ENCODE measurements at places on chromosomes 2 and 18.
A peak's percentile ranks its signal among the peaks of the same experiment; 100 is the strongest.

- no peak for DNase-seq
Observed at GRCh38 chr2:11212645-11213044, 57.4 kb downstream of the SLC66A3 start.

- DNase-seq: peak; percentile 60
Observed at GRCh38 chr2:190835303-190835930, 45.2 kb upstream of the GLS start.

DNA sequence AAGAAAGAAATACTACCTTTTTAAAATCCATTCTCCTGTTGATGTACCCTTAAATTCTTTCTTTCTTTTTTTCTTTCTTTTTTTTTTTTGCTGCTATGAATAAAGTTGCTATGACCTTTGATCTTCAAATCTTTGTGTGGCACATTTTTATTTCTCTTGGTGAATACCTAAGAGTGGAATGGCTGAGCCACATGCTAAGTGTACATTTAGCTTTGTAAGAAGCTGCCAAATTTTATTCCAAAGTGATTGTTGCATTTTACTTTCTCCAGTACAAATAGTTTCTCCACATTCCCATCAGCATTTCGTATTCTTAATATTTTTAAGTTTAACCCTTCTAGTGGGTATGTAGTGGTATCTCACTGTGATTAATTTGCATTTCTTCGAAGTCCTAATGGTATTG, 88.8 kb upstream of the RAB27B start:
- DNase-seq: no peak

DNA sequence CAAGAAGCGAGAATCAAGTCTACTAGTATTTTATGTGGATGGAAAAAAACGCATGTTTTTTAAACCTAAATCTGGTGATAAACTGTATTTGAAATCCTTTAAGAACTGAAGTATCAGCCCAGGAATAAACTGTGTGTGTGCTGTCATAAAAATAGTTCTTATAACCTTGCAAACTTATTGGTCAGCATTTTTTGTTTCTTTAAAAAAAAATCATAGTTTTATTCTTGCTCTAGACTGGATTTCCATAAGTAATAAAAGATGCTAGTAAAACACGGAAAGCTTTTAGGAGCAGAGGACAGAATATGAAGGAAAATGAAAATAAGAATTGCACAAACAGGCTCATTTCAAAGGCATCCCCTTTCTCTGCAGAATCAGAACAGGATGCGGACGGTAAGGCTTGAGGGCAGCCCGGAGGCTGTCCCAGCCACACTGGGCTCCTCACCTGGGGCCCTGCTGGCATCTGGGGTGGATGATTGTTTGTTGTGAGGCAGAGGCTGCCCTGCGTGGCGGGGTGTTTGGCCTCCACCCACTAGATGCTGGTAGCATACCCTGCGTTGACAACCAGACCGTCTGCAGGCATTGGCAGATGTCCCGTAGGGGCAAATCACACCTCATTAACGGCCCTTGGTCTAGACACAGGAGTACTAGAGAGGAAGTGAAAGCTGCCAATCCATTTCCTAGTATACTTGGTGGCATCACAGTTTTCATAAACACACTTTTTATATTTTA, 52.5 kb downstream of the MBP start:
- no peak for DNase-seq

DNA sequence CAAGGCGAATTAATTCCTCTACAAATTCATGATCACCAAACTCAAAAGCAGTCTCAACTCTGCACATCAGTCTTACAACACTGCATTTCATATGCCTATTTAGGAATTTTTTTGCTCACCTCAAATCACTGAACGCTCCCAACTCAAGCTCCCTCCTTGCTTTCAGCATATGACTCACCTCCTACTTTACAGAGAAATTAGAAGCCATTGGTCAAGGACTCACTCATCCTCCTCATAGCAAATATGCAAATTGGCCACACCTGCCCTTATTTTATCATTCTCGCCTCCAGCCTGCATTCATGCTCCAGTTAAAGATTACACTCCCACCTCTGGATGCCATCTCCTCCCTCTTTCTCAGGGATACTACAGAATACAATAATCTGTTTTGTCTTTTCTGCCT, 148.8 kb downstream of the MBD2 start:
- DNase-seq: no peak

GRCh38 chr18:35969676-35970075, 2.8 kb upstream of the RMP24 start:
- DNase-seq: no peak

- no peak for DNase-seq
Observed at GRCh38 chr2:241665731-241666440, 20.7 kb downstream of the DTYMK start.

DNA sequence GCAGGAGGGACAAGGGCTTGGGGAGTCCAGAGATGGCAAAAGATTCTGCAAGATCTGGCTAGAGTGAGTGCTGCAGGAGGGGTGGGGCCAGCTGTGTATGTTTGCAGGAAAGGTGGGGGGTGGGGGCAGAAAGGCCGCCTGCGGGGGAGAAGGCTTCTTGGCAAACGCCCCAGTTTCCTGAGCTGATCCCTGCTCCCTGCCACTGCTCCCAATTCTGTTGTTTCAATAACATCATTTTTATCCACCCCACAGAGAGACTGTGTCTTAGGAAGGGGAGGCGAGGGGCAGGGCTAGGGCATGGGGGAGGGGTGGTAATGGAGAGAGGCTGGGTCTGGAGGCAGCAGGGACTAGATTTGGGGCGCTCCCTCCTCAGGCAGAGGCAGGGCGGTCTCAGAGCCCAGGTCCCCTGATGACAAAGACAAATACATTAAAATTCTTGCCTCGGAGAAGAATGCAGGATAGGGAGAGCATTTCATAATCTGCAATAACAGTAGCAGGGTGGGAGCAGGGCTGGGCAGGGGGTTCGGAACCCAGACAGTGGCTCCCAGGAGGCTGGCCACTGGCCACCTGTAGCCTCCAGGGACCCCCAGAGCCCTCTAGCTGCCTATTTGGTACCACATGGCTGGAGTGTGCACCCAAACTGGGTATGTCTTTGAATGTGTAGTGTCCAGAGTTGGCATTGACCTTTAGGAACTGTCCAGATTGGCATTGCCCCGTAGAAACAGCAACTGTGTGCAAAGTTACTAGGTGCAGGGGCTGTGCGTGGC, 2.1 kb upstream of the WNT6 start:
- no peak for DNase-seq

DNA sequence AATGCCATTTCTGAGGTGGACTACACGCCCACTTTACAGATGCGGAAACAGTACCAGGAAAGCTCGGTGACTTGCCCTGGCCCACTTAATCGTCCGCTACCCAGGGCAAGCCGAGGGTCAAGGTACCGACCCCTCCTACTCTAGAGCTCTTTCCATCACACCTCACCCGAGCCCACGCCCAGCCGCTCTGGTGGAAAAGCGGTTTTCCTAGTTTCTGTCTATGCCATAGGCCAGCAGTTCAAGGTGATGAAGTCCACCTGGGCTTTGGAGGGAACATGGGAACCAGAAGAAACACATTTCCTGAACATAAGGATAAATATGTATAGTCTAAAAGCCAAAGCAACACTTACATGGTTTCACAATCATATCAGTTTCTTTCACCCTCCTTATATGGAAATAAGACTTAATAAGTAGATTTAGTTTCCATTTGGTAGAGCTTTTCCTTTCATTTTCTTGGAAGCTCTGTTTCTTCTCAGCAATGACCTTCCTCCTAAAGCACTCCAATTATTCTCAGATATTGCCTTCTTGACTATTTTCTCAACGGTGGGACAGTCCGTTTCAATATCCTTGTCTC, 567 bp downstream of the VWA3B start:
- no peak for DNase-seq

- no peak for DNase-seq
Observed at GRCh38 chr18:57440331-57441070, 5.3 kb downstream of the ONECUT2 start.

DNA sequence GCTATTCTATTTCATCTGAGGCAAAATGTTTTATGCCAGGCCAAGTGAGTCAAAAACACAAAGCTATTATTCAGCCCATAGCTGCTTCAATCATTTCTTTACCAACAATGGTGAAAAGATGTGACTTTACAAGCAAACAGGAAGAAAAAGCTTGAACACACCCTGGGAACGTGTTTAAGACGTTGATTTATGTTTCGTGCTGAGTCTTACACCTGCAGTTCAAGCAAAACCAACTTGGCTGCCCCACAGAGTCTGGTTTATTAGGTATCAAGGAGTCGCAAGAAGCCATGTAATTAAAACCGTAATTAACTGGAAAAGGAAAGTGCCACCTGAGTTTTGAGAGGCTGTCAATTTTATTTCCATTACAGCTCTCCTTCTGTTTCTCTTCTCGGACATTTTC, 295.5 kb downstream of the MEIS1 start:
- no peak for DNase-seq

DNA sequence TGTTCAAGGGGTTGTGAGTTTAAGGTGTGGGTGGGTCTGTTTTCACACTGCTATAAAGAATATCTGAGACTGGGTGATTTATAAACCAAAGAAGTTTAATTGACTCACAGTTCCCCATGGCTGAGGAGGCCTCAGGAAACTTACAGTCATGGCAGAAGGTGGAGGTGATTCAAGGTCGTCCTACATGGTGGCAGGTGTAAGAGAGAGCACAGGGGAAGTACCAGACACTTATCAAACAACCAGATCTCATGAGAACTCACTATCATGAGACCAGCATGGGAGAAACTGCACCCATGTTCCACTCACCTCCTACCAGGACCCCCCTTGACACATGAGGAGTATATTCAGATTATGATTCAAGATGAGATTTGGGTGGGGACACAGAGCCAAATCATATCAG, 38.0 kb downstream of the RHBDD1 start:
- no peak for DNase-seq

GRCh38 chr18:58639751-58640427, 11.0 kb upstream of the ALPK2 start:
- DNase-seq: no peak

DNA sequence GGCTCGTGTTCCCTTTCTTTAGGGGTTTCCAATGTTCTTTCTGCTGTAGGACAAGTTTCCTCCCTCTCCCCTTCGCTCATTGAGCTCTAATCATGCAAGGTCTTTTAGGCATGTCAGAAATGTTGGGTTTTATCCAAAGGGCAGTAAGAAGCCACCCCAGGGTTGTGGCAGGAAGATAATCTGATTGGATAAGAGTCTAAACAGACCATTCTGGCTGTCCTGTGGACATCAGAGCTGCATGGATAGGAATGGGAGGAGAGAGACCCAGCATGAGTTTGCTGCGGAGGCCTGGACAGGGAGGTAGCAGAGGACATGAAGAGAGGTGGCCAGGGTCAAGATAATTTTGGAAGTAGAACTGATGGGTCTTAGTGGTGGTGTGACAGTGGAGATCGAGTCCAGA, 88.2 kb downstream of the ACKR3 start:
- DNase-seq: no peak

GRCh38 chr2:37819186-37819585, 105.9 kb upstream of the RMDN2 start:
- no peak for DNase-seq

- no peak for DNase-seq
Observed at GRCh38 chr18:80158365-80158764, 49.3 kb downstream of the ADNP2 start.

DNA sequence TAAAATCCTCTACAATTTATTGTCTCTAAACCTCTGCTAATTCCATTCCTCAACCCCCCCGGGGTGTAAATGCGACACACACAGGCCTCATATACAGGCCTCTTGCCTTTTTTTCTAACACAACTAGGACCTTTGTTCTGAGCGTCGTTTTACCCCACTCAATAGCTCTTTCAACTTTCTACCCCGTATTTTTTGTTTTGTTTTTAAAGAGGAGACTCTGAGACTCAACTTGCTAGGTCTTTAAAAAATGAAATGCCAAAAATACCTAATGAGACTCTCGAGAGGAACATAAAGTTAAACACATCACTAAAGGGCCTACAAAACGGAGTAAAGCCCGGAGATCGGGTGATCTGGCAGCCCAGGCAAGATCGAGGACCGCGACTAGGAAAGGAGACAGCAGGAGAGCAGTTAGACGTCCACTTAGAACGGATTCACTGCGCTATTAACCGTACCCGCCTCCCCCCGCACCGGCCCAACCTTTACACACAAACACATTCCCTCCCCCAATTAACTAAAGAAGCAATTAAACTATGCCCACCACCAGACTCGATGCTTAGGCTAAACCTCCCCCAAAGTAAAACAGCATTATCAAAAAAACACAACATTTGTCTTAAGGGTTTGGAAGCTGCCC, 1.7 kb downstream of the TRIP12 start:
- no peak for DNase-seq

GRCh38 chr2:62539606-62540407, 33.8 kb upstream of the TMEM17 start:
- no peak for DNase-seq

DNA sequence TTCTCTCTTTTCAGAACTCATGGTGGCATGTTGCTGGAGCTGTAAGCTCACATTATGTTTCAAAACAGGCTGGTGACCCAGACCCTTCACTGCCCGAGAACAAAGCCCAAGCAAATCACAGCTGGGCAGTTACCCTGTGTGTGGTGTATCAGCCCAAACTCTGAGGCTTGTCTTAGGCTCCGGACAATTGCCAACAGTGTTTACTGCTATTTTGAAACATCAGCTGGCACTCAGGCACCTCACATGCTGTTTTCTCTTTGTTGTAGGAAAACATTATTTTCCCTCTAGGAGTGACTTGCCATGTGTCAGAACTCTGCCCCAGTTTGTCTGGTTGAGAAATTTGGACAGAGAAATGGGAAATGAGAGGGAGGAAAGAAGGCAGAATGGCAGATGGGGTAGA, 237.6 kb upstream of the APCDD1 start:
- no peak for DNase-seq

GRCh38 chr2:119694845-119695521, 16.0 kb downstream of the TMEM177 start:
- no peak for DNase-seq

GRCh38 chr2:65380255-65380654, 52.1 kb downstream of the SPRED2 start:
- DNase-seq: no peak

DNA sequence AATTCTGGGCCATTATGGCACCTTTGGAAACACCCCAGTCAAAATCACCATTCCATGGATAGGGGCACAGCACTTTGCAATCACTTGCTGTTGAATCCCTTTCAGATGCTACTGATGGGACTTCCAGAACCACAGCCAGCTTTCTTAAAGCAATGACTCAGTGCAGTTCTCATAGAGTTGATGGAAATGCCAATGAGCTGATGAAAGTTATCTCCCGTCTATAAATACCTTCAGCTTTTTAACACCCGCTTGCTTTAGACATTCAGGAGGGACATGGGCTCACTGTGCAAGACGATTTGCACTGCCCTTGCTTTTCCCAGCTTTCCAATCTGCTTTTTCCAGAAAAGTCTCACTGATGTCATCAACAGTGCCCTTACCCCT, 66.7 kb upstream of the RPL31 start:
- DNase-seq: no peak
